ENCODE measurements at places on chromosomes 1 and 21.

GRCh38 chr1:223834660-223835263, 11.0 kb downstream of the TP53BP2 start:
- no peak for DNase-seq

GRCh38 chr1:85692730-85693314, 15.4 kb downstream of the ZNHIT6 start:
- peak; percentile 69 for DNase-seq

GRCh38 chr1:155529929-155530328, 32.7 kb downstream of the ASH1L start:
- DNase-seq = no peak

GRCh38 chr1:14955976-14956375, 197.6 kb upstream of the TMEM51 start:
- no peak for DNase-seq

DNA sequence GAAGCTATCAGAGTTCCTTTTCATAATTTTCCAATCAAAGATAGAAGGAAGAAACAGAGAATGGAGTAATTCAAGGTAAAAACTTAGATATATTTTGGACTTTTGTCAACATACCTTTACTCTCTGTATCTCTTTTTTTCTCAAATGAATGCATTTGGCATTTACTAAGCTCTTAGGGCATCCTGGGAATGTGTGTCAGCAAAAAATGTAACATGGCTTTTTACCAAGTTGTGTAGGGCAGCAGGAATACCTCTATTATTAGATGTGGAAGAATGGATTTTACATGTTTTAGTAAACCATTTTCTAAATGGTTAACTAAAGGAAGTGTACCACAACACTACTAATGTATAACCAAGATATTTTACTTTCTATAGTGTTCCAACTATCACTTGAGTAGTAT, 4.2 kb upstream of the COL11A1 start:
- no peak for DNase-seq

- DNase-seq = no peak
These were observed 611 bp upstream of the GUK1 start for GRCh38 chr1:228139406-228139930.

DNA sequence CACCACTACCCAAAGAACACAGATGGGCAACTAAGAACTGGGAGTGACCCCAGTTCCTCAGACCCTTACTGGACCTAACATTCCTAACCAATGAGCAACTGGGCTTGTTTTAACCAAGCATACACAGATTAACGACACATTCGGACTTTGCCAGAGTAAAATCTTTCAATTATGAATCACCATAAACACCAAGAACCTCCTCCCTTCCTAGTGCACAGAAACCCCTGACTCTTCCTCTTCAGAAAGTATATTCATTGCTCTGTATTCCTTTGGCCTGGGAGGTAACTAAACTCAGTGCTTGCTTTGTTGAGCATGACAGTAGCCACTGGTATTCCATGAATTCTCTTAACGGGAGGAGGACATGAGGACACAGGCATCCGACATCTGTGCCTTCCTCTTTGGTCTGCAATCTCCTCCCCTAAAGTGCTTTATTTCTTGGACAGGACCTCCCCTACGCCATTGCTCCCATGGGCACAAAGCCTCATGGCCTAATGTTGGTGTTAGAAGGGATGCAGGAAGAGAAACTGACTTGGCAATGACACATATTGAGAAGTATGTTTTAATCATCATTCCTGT, 42.7 kb downstream of the SEC16B start:
- no peak for DNase-seq

DNA sequence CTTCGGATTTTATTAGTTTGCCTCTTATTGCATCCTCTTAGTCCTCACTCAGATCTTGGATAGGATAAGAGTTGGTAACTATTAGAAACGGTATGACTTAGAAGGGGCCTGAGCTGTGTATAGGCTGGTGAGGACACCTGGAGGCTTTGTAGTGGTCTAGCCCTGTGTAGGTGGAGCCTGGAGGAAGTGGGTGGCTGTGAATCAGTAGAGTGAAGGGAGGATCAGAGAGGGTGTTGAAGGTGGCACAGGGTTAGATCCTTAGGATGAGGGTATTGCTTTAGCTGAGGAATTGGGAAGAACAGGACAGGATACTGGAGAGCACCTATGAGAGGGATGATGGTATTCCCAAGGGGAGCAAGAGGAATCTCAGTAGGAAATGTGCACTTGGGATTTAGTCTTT, 5.7 kb downstream of the VANGL1 start:
- no peak for DNase-seq

GRCh38 chr21:29033871-29034270, 9.4 kb downstream of the USP16 start:
- DNase-seq = no peak

All from DMS53 (cell line).